ENCODE measurements at places on chromosomes 2 and 18. TPM values are rescaled to one million over a fixed set of nuclear protein-coding genes. Genes with fewer than 3 reads are reported as not detected.

DNA sequence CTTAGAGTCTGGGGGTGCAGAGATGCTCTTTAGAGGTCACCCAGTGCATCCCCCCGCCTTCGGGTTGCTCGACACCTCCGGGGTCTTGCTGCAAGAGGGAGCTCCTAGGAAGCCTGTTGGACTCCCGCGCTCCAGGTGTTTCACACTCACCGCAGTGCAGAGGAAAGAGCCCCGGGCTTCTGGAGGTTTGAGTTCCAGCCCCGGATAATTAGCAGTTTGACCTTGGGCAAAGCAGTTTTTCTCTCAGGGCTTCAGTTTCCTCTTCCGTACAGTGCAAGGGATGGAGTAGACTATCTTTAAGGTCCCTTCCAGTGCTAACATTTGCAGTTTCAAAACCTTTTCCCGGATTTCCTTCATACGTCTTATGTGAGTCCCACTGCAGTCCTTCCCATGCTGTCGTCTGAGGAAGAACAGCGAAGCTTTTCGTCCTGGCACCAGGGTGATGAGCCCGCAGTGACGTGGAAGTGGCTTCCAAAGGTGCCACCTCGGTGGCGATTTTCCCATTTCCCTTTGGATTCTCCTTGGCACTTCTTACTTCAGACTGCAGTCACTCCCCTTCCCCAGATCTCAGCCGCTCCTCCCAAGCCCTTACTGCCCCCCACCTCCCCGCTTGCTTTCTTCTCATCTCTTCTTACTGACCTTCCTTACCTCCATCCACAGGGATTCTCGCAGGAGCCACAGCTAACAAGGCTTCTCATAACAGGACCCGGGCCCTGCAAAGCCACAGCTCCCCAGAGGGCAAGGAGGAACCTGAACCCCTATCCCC is 585 bp downstream of the PNKD start:
- no peak for DNase-seq

- peak; percentile 40 for DNase-seq
Measured at GRCh38 chr2:181058378-181059269, 78.2 kb downstream of the UBE2E3 start.

DNA sequence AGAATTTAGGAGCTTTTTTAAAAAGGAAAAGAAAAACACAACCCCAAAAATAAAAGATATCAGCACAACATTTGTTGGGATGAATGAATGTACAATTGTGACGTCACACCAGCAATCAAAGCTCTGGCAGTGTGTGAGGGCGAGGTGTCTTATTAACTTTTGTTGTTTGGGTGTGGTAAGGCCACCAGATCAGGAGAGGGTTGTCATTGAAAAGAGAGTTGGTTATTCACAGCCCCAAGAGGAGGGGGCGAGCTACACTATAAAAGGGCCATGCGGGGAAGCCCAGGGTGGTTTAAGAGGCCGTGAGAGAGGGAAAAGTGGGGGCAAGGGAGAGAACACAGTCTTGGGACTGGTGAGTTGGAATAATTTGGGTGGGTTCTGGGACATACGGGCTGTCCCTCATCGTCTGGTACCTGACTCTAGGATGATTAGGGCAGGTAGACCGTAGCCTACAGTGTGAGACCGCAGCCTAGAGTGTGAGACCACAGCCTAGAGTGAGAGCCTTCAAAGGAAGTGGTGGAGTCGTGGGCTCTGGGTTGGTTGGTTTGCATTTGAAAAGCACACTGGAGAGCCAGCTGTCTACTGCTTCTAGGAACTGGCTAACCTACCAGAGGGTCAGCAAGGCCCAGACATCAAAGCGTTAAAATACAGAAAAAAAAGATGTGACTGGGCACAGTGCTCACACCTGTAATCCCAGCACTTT is 128.4 kb downstream of the INO80D start:
- DNase-seq, result no peak

DNA sequence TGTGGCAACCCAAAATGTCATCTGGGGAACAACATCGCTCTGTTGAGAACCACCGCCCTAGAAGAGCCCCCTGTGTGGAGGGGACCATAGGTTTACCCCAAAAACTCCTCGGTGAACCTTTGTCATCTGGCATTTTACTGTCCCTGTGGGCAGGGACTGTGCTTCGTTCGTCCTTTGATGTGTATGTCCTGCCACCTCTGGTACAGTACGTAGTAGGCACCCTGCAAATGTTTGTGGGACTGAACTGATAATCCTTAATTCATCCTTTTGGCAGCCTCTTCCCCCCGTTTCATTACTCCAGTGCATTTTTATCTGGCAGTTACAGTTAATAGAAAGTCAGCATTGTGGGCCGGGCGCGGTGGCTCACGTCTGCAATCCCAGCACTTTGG is 728 bp downstream of the NAPG start:
- DNase-seq, result no peak

LYG2 gene
- total RNA-seq, result not detected

RGPD6 gene
- total RNA-seq, result 19.2 TPM
